ENCODE measurements at places on chromosomes 16 and 17.
A peak's percentile ranks its signal among the peaks of the same experiment; 100 is the strongest.

GRCh38 chr17:51097708-51098446, 22.8 kb downstream of the SPAG9 start:
- DNase-seq, result no peak

DNA sequence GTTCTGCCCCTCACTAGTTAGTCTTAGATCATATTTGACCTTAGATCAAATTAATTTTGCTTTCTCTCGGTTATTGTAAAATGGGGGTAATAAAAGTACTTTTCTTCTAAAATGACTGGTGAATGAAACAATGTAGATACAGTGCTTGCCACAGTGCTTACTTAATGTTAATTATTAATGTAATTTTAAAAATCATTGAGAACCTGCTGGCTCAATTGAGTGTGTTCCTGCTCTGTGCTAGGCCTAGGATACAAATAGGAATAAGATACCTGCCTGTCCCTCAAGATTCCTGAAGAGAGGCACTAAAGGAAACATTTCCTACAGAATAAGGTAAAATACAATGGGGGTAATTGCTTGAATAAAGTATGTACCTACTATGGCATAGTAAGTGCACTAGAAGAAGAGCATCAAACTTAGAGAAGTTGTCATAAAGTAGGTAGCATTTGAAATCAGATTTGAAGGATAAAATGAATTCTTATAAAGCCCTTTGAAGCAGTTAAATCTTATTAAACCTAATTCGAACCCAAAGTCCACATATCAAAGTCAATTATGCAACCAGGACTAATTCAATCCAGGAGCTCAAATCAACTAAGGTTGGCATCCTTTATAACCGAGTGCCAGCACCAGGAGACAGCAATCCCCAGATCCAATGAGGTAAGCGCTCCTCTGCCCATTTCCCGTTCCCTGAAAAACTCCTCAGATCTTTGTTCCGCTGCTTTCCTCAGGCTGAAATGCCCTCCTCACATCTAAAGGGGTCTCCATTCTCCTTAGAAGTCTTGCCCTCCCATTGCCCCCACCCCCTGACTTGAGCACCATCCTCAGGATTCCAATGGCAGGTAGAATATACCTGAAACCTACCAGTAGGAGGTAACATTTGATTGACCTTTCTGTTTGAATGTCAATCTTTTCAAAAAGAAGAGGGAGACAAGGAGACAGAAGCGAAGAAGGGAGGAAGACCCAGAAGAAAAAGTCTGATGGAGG, 2.4 kb upstream of the MED13 start:
- DNase-seq, result no peak

DNA sequence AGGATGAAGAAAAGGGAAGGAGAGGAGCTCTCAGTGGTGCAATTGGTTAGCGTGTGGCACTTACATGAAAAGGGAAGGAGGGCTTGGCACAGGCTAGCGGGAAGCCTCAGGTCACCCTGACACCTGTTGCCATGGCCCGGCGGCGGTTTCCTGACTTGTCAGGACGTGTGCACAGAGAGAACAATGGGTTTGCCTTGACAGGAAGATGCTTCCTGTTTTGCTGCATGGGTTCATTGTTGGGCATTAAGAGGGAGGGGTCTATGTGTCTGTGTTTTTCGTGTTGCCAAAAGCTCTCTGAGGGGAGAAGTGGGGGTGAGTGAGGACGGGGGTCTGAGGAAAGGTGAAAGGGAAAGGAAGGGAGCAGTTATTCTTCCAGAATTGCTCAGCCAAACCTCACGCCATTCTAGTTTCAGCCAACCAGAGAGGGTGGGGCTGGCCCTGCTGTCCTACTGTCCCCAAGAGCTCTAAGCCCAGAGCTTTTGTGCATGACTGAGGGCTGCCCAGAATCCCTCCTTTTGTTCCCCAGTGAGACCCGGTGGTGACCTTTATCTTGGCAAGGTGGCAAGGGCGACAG, 17.1 kb upstream of the CCR7 start:
- no peak for DNase-seq

DNA sequence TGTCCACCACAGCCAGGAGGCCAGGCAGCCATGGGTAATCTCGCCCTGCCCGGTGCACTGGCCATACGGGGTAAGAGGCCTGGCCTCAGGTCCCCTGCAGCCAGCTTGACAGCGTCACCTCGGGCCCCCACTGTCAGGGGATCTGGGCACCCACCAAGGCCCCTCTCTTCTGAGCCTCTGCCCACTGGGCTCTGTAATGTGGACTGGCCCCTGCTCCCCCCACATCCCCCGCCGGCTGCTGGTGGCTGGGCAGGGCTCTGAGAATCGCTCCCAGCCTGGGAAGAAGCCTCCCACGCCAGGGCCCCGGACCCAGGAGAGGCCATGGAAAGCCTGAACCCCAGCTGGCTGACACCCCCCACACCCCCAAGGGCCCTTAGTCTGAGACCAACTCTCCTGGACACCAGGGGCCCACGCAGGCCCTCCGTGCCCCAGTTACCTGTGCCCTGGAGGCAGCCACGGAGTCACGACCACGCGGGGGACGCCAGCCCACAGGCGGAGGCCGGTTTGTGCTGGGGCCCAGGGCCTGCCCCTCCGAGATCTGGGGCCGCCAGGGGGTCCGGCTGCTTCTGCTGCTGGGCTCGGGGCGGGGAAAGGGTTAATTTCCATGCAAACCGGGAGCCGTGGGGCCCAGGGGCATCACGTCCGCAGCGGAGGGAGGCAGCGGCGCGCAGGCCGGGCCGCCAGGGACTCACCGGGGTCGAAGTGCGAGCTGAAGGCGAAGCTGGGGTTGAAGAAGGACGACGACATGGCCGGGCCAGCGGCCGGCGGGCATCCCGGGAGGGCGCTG, at the start of gene PVALEF:
Gene PVALEF (plus strand): TSS at position 262 of the 787 bp plus-strand sequence. CDS start 15,720 bp downstream, outside the sequence.
- DNase-seq, result no peak

- no peak for DNase-seq
These were observed 257.4 kb upstream of the IRX5 start for GRCh38 chr16:54673313-54673712.

DNA sequence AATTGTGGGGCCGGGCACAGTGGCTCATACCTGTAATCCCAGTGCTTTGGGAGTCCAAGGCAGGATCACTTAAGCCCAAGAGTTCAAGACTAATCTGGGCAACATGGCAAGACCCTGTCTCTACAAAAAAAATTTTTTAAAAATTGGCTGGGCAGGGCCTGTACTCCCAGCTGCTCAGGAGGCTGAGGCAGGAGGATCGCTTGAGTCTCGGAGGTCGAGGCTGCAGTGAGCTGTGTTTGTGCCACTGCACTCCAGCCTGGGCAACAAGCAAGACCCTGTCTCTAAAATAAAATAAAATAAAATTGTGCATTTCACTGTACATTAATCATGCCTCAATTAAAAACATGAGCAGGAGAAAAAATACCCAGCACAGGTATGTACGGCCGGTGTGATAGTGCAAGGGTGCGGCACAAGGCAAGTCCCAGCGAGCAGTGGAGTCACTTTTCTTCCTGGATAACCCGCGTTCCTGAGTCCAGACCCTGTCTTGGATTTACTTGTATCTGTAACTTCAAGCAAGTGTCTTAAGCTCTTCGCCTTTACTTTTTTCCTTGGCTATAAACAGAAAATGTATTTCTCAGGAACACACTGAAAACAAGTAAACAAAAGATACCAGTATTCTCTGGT, 11.4 kb downstream of the ZDHHC7 start:
- DNase-seq, result no peak

DNA sequence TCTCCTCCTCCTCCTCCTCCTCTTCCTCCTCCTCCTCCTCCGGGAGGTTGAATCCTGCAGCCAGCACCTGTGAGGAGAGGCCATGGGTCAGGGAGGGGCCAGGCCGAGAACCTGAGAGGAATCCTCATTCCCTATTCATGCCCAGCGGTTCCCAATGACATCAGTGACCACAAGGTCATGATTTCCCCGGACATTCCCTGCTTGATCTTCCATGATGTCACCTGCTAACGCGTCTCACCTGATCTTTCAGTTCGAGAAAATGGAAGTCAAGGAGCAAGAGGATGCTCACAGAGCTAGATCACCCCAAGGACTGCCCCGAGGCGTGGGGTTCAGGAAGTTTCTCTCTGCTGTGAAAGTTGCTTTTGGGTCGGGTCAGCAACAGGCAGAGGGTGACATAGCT, 5.4 kb downstream of the APOBR start:
- no peak for DNase-seq

- no peak for DNase-seq
These were observed 11.9 kb upstream of the COL1A1 start for GRCh38 chr17:50213026-50214022.

GRCh38 chr17:58172369-58173071, 5.7 kb downstream of the OR4D2 start:
- DNase-seq, result peak; percentile 20

DNA sequence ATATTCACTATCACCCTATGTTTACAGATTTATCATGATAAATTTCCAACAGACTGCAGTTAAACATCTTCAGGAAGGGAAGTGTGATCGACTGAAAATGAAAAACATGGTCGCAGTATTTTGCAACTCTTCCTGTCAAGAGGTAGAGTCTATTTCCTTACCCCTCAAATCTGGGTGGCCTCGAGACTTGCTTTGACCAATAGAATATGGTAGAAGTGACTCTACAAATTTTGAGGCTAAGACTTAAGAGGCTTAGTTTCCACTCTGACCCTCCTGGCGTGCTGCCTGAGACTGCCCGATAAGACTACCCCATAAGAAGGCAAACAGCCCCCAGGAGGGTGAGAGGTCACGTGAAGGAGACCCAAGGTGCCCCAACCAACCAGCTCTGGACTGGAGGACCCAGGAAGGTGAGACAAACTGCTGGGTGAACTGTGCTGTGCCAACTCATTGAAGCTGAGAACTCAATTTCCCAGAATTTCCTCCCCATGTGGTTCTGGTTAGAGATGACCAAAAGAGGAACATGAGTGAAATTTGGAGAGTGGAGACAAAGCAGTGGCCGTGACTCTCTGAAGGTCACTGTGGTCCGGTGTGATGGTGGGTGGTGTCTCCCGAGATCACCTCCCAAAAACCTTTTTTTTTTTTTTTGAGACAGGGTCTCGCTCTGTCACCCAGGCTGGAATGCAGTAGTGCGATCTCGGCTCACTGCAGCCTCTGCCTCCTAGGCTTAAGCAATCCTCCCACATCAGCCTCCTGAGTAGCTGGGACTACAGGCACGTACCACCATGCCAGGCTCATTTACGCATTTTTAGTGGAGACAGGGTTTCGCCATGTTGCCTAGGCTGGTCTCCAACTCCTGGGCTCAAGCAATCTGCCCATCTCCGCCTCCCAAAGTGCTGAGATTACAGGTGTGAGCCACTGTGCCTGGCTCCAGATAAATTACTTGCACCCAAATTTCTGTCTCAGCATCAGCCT, 38.2 kb upstream of the LITAF start:
- DNase-seq, result no peak

- DNase-seq, result no peak
These were observed 60.6 kb downstream of the TNFRSF13B start for GRCh38 chr17:16911141-16911937.

GRCh38 chr16:23016368-23016767, 132.9 kb downstream of the USP31 start:
- no peak for DNase-seq

DNA sequence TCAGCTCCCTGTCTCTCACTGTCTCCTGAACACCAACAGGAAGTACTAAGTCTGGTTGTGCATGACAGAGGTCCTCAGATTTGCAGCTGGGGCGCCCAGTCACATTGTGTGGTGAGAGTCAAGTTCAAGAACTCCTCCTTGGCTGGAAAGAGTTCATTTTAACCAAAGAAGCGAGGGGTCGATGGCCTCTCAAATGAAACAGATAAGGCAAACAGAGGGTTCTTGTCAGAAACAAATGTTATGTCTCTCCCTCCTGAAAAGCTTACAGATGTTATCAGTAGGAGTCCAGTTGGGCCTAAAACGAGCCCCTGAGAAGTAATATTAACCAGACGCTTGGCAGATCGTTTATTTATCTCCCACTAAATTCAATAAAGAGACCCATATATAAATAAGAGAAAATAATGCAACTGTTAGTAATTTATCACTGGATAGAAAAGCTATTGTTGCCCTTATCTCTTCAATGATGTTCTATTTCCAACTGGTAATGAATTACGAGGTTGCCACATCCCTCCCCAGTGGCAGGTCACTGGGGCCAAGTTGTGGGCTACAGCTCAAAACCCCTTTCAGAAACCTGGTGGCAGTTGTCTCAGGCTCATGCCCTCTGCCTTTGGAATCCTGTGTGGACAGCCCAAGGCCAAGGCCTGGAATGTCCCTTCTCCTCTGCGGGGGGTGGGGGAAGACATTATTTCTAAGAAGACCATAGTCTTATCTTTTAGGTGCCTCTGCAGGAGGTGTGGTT, 307.5 kb upstream of the DYNLRB2 start:
- no peak for DNase-seq

DNA sequence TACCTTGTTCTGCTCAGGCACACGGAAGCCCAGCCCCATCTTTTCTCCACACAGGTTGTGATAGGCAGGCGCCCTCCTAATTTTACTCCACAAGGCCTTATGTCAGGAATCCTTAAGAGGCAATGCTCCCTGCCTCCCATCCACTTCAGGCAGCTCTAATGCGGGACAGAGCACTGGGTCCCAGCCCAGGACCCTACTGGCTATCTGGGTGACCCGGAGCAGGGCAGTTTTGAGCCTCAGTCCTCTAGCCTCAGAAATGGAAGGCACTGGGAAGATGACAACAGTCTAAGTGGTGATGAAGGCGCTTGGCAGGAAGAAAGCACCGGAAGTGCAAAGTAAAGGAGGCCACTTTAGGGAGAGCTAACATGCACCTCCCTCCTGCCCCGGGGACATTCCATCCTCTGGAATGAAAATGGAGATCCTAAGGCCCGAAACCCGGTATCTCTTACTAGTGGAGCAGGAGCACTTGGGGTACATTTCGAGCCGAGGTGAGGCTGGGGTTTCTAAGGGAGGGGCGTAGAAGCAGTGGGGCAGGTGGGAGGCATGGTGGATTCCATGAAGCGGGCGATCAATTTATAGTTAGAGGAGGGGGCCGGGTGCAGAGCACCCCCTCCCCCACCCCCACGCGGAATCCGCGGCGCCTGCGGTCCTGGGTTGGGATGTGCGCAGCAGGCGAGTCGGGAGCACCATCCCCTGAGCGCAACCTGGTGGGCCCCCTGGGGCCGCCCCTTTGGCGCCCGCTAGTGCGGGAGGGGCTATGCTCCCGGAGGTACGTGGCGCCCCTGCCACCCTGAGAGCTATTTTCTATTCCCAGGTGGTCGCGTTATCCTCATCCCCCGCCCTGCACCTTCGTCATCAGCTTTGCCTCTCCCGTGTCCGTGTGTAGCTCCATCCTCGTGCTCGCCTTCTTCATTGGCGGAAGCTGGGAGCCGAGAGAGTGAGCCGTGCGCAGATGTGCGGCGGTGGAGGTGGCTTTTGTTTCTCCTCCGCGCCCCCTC, 4.9 kb downstream of the MT1F start:
- DNase-seq, result no peak

- DNase-seq, result no peak
These were observed 11.5 kb upstream of the TMEM106A start for GRCh38 chr17:43200127-43200526.

DNA sequence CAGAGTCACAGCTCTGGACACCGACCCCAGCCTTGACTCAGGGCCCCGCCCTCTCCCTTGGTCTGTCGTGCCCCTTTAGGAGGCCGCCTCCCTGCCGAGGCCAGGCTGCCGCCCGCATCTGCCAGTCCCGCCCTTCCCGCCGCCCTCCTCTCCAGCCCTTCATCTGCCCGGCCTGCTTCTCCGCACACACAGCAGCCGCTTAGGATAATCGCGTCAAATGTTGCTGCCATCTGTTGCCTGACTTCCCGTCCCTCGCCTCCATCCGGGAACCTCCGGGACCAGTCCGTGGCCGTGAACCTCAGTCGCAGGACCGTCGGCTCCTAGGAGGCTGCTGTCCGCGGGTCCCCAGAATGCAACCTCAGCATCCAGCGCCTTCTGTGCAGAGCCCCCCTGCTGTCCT, 11.9 kb downstream of the GSE1 start:
- DNase-seq, result no peak
